Renal cortical epithelial cell (primary cell): ENCODE measurements at places on chromosomes 7 and 10. TPM values are rescaled to one million over a fixed set of nuclear protein-coding genes. Genes with fewer than 3 reads are reported as not detected.

The A1CF gene
- total RNA-seq, result 0.05 TPM in 1 of 2 replicates, not detected in the other

DNA sequence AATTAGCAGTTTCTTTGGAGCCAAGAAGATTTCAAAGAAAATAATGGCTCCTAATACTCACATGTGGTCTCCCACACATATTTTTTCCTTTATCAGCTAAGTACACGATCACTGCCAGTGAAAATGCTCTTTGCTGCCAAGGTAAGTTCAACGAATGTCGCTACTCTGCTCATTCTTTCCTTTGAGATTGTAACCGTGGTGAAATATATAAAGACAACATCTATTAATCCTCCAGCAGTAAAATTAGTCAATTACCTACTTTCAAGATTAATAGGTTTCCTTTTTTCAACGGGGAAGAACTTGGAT, 672.2 kb downstream of the GATA3 start:
- DNase-seq, result no peak

The UBE2D1 gene
- 16.3 and 29.4 TPM in 2 replicates for total RNA-seq

The SYCE1 gene
- 0.25 TPM in 1 of 2 replicates, not detected in the other for total RNA-seq

- DNase-seq, result peak; percentile 36
Observed at GRCh38 chr10:44925224-44925623, 14.1 kb downstream of the TMEM72 start.
